Tongue (tissue), 3 donors: ENCODE measurements at places on chromosomes 7 and 10.

DNA sequence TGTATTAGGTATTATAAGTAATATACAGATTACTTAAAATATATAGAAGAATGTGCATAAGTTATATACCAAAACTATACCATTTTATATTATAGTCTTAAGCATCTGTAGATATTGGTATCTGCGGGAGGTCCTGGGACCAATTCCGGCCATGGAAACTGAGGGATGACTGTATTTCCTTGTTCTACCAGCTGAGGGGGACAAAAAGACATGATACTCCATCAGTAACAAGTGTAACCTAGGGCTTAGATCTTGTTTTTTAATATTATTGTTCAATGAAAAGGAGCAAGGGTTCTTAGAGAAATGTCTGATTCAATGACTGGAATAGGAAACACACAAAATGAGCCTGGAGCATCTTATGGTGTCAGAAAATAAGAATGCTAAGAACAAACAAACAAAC is 752.5 kb downstream of the CCSER2 start:
- no peak for DNase-seq

- no peak for DNase-seq
Measured at GRCh38 chr7:23965296-23965695, 255.3 kb downstream of the STK31 start.

DNA sequence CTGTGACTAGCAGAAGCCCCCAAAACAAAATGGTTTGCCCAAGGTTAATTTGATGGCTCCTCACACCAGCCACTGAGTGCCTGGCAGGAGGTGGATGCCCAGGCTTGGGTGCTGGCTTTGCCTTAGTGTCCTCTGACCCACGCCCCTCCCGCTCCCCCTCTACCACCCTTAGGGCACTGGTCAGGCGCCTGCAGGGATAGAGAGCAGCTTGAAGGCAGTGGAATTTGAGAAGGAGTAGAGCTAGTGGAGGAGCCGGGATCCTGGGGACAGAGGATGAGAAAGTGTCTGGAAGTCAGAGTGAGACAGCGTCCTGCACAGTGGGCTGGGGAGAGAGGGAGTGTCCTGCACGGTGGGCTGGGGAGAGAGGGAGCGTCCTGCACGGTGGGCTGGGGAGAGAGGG is 139.4 kb downstream of the DNAJB6 start:
- no peak for DNase-seq

GRCh38 chr10:88104223-88104622 is 240.8 kb downstream of the PTEN start:
- DNase-seq, result no peak

DNA sequence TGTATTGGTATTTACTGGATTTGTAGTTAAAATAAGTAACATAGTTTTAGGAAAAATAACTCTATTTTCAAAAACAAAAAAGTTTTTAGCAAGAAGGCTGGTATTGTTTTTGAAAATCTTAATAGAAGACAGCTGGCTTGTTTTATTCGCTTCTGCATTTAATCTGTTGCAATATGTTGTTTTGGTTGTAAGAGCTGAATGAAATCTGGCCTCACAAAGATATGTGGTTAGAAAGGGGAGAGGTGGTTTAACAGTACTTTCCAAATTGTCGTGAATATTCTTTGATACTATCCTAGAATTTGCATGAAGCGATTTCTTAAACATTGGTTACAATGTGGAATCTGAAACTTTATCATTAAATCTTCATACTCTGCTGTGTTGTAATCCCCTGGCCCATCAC is 355.9 kb upstream of the FZD8 start:
- DNase-seq, result no peak

DNA sequence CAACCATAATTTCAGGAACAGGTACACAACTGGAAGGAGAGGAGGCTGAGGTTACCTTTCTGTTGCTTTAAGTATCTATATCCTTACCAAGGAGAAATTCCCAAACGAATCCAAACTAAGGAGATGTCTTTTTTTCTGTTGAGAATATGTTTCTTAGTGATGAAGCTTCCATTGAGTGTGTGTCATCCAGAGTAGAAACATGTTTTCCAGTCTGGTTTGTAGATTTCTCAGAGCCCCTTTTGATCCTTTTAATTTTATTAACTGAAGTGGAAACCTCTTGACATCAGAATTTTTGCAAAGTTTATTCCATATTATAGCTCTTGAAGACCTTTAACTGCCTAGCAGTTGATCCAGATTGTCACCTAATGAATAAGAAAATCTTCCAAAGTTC is 207.1 kb upstream of the FERD3L start:
- DNase-seq, result no peak

DNA sequence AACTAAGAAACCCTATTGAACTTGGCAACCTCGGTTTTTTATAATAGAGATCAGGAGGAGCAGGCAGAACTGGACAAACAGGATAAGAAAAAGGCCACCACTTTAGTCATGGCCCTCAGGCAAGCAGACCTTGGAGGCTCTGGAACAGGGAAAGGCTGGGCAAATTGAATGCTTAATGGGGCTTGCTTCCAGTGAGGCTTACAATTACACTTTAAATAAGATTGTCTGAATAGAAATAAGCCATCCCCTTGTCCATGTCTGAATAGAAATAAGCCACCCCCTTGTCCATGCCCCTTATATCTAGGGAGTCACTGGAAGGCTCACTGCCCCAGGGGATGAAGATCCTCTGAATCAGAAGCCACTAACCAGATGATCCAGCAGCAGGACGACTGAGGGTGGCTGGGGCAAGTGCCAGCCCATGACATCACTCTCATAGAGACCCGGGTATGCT is 40.6 kb downstream of the AKR1B15 start:
- DNase-seq, result no peak

DNA sequence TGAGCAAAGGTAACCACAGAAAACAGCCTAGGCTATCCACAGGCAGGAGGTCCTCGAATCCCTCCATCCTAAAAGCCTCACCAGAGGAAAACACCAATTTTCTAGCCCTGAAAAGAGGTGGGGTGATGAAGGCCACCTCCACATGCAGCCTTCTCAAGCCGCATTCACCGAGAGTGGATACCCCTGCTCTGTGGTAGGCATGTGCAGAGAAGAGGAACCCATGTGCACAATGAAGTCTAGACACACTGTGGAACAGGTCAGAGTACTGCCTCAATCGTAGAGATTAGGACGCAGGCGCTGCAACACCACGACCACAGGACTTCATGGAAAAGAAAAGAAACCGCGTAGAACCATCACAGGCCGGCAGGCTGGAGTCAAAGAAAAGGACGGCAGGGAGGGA is 38.8 kb downstream of the GRB10 start:
- no peak for DNase-seq

- no peak for DNase-seq
Measured at GRCh38 chr7:143362131-143363015, at the start of gene FAM131B. Gene FAM131B, minus strand, starts transcription at chr7:143362713. Its CDS starts 110 bp downstream, at chr7:143362603.

- no peak for DNase-seq
Measured at GRCh38 chr7:69691734-69692133, 93.5 kb downstream of the AUTS2 start.

DNA sequence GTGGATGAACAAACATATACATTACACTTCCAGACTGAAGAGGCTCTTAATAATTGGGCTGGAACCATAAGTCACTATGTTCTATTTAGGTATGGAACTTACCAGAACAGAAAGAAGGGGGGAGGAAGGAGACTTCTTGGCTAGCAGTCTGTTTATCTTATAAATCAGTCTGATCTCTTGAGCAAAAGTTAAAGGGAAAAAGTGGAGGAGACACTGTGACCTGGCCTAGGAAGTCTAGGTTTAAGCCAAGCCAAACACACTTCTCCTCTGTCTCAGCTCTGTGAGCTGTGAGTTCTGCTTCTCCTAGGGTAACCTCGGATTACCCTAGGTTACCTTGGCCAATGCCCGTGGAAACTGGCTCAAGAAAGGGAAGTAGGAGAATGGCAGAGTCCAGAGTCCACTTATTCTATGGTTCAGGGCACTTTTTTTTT is 95.2 kb downstream of the PFKFB3 start:
- no peak for DNase-seq

- no peak for DNase-seq
Measured at GRCh38 chr10:119191881-119192280, 13.3 kb upstream of the PRDX3 start.

- DNase-seq, result no peak
Measured at GRCh38 chr7:12731214-12731656, 43.8 kb downstream of the ARL4A start.

- no peak for DNase-seq
Measured at GRCh38 chr10:76382381-76382851, 951.0 kb downstream of the LRMDA start.

GRCh38 chr7:109873296-109873695 is 1217.6 kb upstream of the LRRN3 start:
- peak; percentile 71 for DNase-seq

GRCh38 chr7:14720785-14721184 is 181.8 kb downstream of the DGKB start:
- DNase-seq, result peak; percentile 73

DNA sequence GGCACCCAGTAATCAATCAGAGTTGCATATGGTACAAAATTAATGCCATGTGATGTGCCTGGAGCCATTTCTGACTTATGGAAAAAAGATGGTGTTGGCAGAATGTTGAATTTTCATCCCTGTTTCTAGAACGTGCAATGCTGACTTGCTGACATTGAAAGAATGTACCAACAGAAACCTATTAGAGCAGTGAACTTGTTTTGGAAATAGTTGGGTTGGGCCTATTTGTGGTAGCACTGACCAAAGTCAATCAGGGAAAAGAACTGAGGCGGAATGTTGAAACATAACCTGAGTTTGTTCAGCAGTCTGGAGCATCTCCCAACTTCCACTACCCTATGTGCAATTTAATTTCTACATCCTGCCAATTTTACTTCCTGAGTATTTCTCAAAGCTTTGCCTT is 11.7 kb upstream of the KIAA1217 start:
- no peak for DNase-seq

GRCh38 chr7:154353355-154353767 is 301.2 kb downstream of the DPP6 start:
- DNase-seq, result no peak

- DNase-seq, result no peak
Measured at GRCh38 chr10:80473692-80474596, 19.8 kb downstream of the TSPAN14 start.

- no peak for DNase-seq
Measured at GRCh38 chr10:103786020-103786419, 69.4 kb downstream of the SH3PXD2A start.

- no peak for DNase-seq
Measured at GRCh38 chr10:639001-639750, 50.3 kb downstream of the DIP2C start.
